ENCODE measurements at places on chromosomes 1 and 21.

GRCh38 chr1:37038227-37039093 lies 4.1 kb upstream of the GRIK3 start:
- DNase-seq, result no peak

- no peak for DNase-seq
These were observed 19.3 kb upstream of the IGSF3 start for GRCh38 chr1:116686723-116687352.

- no peak for DNase-seq
These were observed 20.4 kb downstream of the SLC26A9 start for GRCh38 chr1:205922806-205923205.

- DNase-seq, result no peak
These were observed 105.9 kb downstream of the KCNK2 start for GRCh38 chr1:215188302-215188950.

DNA sequence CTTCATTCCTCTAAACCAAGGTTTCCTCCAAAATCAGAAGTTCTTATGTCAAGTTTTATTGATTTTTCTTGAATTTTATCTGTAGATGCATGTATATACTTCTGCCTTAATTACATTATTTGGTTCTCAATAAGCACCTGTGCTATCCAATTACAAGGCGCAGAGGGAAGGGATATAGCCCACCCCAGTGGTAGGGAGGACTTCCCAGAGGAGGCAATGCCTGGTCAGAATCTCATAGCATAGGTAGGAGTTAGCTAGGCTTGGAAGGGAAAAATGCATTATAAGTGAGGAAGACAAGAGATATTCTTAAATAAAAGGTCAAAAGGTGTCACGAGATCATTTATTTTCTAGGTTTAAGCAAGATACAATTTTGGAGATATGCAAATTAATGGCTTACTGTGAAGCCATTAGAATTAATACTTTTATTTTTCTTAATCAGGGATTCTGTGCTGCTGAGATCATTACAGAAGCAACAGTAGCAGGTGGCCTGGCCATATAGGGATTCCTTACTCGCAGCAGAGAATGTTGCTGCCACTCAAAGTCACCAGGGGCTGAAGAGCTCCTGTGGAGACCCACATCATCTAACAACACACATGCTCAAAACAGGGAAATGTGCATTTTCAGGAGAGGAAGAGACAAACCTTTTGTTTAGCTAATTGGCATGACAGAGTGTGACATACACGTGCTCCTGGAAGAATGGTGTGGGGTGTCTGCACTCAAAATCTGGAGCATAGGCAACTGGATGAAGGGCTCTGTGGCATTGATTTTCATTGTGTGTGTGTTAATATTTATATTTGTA lies 178.3 kb downstream of the ATG4C start:
- no peak for DNase-seq

- DNase-seq, result no peak
These were observed 55.0 kb downstream of the COL24A1 start for GRCh38 chr1:86101616-86102015.

GRCh38 chr1:39212499-39212898 lies 8.0 kb downstream of the MACF1 start:
- no peak for DNase-seq

DNA sequence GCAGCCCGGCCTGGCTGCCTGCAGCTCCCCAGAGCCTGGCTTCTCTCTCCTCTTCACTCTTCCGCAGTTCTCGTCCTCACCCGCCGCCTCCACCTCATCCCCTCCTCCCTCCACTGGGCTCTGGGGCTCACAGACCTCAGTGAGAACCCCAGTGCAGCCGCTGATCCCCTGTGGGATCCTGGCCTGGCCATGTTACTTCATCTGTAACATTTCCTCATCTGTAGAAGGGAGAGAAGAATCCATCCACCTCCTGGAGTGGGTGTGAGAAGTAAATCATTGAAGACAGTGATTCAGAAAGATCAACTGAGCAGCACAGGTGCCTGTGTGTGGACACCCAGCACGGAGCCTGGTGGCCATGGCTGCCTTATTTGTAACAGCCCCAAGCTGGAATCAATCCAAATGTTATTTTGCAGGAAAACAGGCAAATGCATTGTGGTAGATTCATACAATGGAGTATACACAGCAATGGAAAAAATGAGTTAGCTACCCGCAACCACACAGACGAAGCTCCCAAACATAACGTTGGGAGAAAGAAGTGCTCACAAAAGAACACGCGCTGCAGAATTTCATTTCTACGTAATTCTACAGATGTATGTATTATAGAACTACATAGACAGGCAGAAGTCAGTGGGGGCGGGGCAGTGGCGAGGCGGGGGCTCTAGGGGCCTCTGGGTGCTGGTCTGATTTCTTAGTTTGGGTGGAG lies 8.7 kb downstream of the LAPTM5 start:
- no peak for DNase-seq

DNA sequence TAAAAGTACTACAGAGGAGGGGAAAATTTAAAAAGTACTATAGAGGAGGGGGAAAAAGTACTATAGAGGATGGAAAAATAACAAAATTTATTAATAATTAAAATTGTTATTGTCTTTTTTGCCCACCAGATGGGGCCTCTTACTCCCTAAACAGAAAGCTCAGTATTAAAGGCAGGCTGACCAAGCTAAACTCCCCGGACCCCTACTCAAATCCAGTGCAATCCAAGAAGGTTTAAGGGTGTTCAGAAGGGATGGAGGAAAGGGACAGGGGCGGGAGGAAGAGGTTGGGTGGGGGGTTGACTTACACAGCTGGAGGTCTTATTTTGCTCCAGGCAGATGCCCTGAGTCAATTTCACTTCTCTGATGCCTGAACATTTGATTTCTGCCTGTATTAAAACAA lies 13.7 kb downstream of the CD34 start:
- DNase-seq, result no peak

GRCh38 chr1:186761358-186761757 lies 67.4 kb upstream of the PLA2G4A start:
- DNase-seq, result no peak

GRCh38 chr21:44831227-44831860 lies 13.5 kb upstream of the SUMO3 start:
- DNase-seq, result no peak

Measured in cerebellar nuclear complex (tissue), 1 donor.